SJCRH30 (cell line): ENCODE measurements at places on chromosomes 3 and 15. TPM values are rescaled to one million over a fixed set of nuclear protein-coding genes. Genes with fewer than 3 reads are reported as not detected.
A peak's percentile ranks its signal among the peaks of the same experiment; 100 is the strongest.

Gene FAIM
- 26.6 TPM in 2 replicates for total RNA-seq

Gene ZNF80
- total RNA-seq, result 0.04 TPM in 1 of 2 replicates, not detected in the other

Gene RBP2
- not detected in 2 replicates for total RNA-seq

Gene KLHL25
- 8.2 and 9.5 TPM in 2 replicates for total RNA-seq

Gene OXTR
- 1.1 and 1.7 TPM in 2 replicates for total RNA-seq

Gene CLDN11
- 0.30 and 0.33 TPM in 2 replicates for total RNA-seq

Gene NANOGP8
- not detected in 2 replicates for total RNA-seq

DNA sequence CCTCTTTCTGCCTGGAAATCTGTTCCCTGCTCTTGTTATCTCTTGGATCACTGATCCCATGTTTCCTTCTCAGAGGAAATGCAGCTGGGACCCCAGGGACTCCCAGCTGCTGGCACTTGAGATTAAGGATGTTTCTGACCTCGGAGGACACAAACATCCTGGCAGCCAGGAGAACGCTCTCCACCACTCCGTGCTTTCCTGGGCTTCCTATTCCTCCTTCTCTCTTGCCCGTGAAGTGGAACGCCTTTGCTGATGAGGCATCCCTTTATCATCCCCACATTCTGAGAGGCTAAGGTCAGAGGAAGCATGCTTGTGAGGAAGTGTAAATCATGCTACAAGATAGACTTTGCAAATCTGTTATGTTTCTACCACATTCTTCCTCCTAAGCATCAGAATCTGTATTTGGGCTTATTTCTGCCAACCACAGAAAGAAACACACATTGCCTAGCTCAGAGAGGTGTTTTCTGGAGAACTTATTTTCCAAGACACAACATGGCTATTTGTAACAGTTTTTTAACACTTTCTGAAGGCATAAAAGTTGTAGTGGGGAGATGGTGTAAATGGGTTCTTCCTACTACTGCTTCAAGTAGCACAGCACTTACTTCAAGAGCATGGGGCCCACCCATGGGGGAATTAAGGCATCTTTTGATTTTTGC, 25.6 kb upstream of the LDHAL6B start:
- H3K27ac ChIP-seq, result no peak overlapping the region
- DNase-seq, result peak; percentile 26
- peaks cover 53% of the 10 kb centered on the region for H3K36me3 ChIP-seq
- H3K27me3 ChIP-seq, result no peaks in the 10 kb centered on the region

DNA sequence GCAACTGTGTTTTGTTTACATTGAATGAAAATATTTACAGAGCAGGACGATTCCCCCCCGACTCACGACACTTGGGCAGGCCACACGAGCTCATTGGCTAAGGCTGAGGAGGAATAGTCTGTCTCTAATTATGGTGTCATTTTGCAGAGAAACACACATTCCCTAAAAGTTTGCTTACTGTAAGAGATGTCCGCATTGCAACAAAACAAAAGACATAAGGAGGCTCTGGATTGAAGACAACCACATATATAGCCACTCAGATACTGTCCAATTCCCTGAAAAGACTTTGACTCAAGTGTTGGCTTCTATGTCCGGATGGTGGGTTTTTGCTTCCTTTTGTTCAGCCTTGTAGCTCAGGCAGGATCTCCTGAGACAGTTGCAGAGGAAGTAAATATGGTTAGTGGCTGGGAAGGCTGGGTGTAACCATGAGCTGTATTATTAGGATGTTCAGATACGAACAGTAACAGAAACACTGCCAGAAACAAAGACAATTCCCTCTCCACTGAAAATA, 170.4 kb downstream of the KLHL25 start:
- no peaks in the 10 kb centered on the region for H3K27me3 ChIP-seq
- H3K4me1 ChIP-seq, result peaks cover 21% of the 10 kb centered on the region
- peak; percentile 20 for DNase-seq
- H3K36me3 ChIP-seq, result peaks cover 6% of the 10 kb centered on the region

DNA sequence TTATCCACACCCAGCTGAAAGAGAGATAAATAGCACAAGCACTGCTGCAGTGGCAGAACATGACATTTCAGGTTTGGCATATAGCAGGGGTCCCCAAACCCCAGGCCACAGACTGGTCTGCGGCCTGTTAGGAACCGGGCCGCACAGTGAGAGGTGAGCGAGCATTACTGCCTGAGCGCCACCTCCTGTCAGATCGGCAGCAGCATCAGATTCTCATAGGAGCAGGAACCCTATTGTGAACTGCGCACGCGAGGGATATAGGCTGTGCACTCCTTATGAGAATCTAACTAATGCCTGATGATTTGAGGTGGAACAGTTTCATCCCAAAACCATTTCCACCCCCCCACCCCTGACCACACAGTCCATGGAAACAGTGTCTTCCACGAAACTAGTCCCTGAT, 54.6 kb downstream of the CCR4 start:
- no peak for DNase-seq
- H3K27ac ChIP-seq, result no peak overlapping the region
- no peaks in the 10 kb centered on the region for H3K36me3 ChIP-seq
- H3K4me3 ChIP-seq, result no peak overlapping the region
- H3K27me3 ChIP-seq, result no peaks in the 10 kb centered on the region

GRCh38 chr3:43497422-43497821, 124.4 kb downstream of the ANO10 start:
- no peak for DNase-seq
- no peak overlapping the region for H3K4me3 ChIP-seq
- no peaks in the 10 kb centered on the region for H3K36me3 ChIP-seq
- H3K4me1 ChIP-seq, result no peaks in the 10 kb centered on the region
- no peaks in the 10 kb centered on the region for H3K27me3 ChIP-seq

DNA sequence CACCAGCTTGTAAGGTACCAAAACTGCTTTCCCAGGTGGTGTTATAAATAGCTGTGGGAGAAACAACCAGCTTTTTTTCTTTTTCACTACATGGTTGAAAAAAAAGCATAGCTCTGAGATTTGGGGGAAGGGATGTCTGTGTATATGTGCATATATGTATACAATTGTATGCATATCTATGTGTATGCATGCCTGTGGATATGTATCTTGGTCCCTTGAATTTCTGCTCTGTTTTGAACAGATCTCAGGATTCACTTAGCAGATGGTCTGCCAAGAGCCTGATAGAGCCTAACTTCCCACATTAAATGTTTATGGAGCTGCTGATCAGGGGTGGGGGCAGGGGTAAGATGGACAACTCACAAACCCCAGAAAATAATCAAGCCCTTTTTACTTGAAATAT, 39.0 kb upstream of the CPNE4 start:
- no peak overlapping the region for H3K4me3 ChIP-seq
- no peak for DNase-seq
- H3K4me1 ChIP-seq, result no peaks in the 10 kb centered on the region

- no peaks in the 10 kb centered on the region for H3K4me1 ChIP-seq
- H3K4me3 ChIP-seq, result no peak overlapping the region
- H3K36me3 ChIP-seq, result no peaks in the 10 kb centered on the region
- H3K27me3 ChIP-seq, result no peaks in the 10 kb centered on the region
- no peak for DNase-seq
Observed at GRCh38 chr15:36811903-36812302, 232.5 kb downstream of the CDIN1 start.

- H3K27ac ChIP-seq, result no peak overlapping the region
- H3K4me1 ChIP-seq, result no peaks in the 10 kb centered on the region
- H3K4me3 ChIP-seq, result no peak overlapping the region
- no peak for DNase-seq
- H3K36me3 ChIP-seq, result peaks cover 2% of the 10 kb centered on the region; the same call in 1 of the 2 replicates
Observed at GRCh38 chr3:78613421-78613879, 1154.3 kb downstream of the ROBO1 start.

GRCh38 chr3:194387926-194388418, 11.1 kb downstream of the GP5 start:
- no peak overlapping the region for H3K27ac ChIP-seq
- H3K4me1 ChIP-seq, result no peaks in the 10 kb centered on the region
- DNase-seq, result no peak

- H3K27ac ChIP-seq, result peak overlapping the region; percentile 66
- H3K27me3 ChIP-seq, result no peaks in the 10 kb centered on the region
- no peaks in the 10 kb centered on the region for H3K36me3 ChIP-seq
- peak overlapping the region; percentile 46 for H3K4me3 ChIP-seq
- peaks cover 18% of the 10 kb centered on the region for H3K4me1 ChIP-seq
Observed at GRCh38 chr3:28916713-28917499, 364.0 kb upstream of the RBMS3 start.

DNA sequence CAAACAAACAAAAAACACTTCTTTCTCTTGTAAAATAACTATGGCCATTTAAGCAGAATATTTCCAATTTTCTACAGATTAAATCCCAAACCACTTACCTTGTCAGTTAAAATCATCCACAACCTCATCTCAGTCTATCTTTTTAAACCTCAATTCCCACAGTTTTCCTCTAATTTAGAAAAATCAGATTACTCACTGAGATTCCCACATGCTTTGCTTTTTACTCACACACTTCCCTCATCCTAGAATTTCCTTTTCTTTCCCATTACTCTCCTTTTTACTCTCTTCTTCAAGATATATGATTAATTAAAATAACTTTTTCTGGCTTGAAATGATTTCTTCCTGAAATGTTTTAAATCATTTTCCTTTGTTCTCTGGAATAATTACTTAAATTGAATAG, 790.7 kb downstream of the ROBO1 start:
- no peak overlapping the region for H3K27ac ChIP-seq
- no peaks in the 10 kb centered on the region for H3K27me3 ChIP-seq
- no peak overlapping the region for H3K4me3 ChIP-seq
- peaks cover 2% of the 10 kb centered on the region; the same call in 1 of the 2 replicates for H3K36me3 ChIP-seq
- H3K4me1 ChIP-seq, result peaks cover 3% of the 10 kb centered on the region; the same call in 1 of the 2 replicates

DNA sequence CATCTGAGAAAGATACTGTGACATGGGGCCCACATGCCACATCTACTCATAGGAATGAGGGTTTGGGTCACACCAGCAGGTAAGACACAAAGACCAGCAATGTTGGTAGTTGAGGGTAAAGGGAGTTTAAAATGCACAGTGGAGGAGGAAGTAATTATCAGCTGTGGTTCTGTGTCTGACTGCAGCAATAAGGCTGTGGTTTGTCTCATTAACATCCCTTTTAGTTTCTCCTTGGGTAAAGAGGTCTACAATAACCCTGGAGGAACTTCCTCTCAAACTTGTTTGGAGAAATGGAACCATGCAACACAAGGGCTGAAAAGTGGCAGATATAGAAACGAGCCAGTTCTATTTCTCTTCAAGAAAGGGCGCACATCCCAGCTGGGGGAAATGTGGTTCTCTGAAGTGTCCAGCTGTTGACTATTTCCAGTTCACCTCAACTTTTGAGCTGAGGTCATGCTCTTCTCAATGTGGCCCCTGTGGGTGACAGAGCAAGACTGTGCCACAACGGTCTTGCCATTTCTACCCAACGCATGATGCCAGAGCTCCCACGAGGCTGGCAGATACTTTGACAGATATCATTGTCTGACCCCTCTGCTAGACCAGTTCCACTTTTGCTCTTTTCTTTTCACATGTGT, 234.3 kb downstream of the SQOR start:
- H3K27me3 ChIP-seq, result no peaks in the 10 kb centered on the region
- no peak overlapping the region for H3K4me3 ChIP-seq
- DNase-seq, result no peak
- no peak overlapping the region for H3K27ac ChIP-seq

- no peak overlapping the region for H3K4me3 ChIP-seq
- no peak overlapping the region for H3K27ac ChIP-seq
- no peaks in the 10 kb centered on the region for H3K36me3 ChIP-seq
- peaks cover 8% of the 10 kb centered on the region; the same call in 1 of the 2 replicates for H3K4me1 ChIP-seq
- no peak for DNase-seq
Observed at GRCh38 chr3:158355623-158356588, 215.1 kb upstream of the MLF1 start.

DNA sequence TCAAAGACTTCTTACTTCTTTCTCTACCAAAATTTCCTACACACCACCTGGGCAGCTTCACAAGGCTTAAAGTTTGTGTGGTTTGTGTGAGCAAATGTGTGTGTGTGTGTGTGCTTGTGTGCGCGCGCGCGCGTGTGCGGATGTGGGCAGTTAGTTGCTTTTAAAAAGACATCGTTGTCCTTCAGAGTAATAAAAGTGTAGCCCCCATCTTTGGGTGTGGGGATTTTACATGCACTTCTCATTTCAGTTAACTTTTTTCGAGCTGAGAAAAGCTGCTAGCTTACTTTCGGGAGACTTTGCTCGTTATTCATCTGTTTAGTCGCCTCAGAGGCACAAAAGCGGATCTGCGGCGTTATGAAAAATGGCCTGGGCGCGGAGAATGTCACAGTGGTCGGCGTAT, 36.0 kb downstream of the ZIC4 start:
- H3K4me3 ChIP-seq, result no peak overlapping the region
- no peak for DNase-seq
- no peaks in the 10 kb centered on the region for H3K36me3 ChIP-seq
- H3K27me3 ChIP-seq, result no peaks in the 10 kb centered on the region
- H3K27ac ChIP-seq, result no peak overlapping the region

- no peak overlapping the region for H3K4me3 ChIP-seq
- no peak overlapping the region for H3K27ac ChIP-seq
- H3K4me1 ChIP-seq, result peaks cover 8% of the 10 kb centered on the region
- H3K27me3 ChIP-seq, result no peaks in the 10 kb centered on the region
- H3K36me3 ChIP-seq, result no peaks in the 10 kb centered on the region
Observed at GRCh38 chr3:182182531-182182968, 470.8 kb downstream of the SOX2 start.

GRCh38 chr3:20405744-20406143, 219.7 kb upstream of the SGO1 start:
- H3K4me1 ChIP-seq, result no peaks in the 10 kb centered on the region
- H3K27me3 ChIP-seq, result no peaks in the 10 kb centered on the region
- no peak overlapping the region for H3K27ac ChIP-seq

GRCh38 chr3:159796226-159796625, 192.4 kb upstream of the IL12A start:
- H3K36me3 ChIP-seq, result no peaks in the 10 kb centered on the region
- peaks cover 9% of the 10 kb centered on the region for H3K4me1 ChIP-seq
- DNase-seq, result no peak
- no peaks in the 10 kb centered on the region for H3K27me3 ChIP-seq

GRCh38 chr3:186138272-186138981, 29.5 kb upstream of the ETV5 start:
- H3K4me1 ChIP-seq, result peaks cover 15% of the 10 kb centered on the region
- no peak overlapping the region for H3K4me3 ChIP-seq
- no peak overlapping the region for H3K27ac ChIP-seq
- DNase-seq, result no peak
- H3K27me3 ChIP-seq, result no peaks in the 10 kb centered on the region
- no peaks in the 10 kb centered on the region for H3K36me3 ChIP-seq

- DNase-seq, result no peak
- no peaks in the 10 kb centered on the region for H3K27me3 ChIP-seq
- no peak overlapping the region for H3K27ac ChIP-seq
- no peak overlapping the region for H3K4me3 ChIP-seq
- H3K36me3 ChIP-seq, result no peaks in the 10 kb centered on the region
Observed at GRCh38 chr3:191320316-191320715, 8.9 kb upstream of the CCDC50 start.
